Inflammatory macrophage treated with lipopolysaccharide for 4 hours (primary cell): ENCODE measurements at places on chromosomes 2 and 18.

DNA sequence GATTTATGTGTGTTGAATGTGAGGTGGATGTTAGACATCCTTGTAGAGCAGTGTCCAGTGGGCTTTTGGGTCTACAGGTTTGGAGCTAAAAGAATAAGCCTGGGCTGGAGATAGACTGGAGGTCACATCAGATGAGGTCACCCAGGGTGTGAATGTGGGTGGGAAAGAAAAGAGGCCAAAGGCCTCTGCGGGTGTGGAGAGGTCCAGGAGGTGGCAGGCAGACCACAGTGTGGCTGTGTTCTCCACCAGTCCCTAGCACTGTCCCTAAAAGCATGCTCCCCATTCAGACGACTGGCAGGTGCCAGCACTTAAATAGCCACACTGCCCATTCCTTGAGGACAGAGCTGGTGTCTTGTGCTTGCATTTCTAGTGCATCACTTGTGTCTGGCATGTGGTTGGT, 4.1 kb downstream of the ATG4B start:
- peak; percentile 46 for DNase-seq

DNA sequence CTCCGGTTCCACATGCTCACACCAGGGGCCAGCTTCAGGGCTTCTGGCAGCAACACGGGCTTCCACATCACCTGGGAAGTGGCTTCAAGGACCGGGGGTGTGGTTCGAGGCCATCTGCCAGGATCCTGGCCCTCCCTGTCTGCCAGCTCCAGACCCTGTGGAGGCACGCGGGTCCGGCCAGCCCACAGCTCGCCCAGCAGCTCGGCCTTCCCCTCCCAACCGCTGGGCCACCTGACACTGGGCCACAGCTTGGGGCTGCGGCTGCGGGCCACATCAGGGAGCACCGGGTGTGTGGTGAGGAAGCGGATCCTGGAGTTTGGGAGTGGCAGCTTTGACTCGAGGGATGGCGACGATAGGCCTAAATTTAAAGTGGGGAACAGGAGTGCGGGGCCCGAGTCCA, 7.0 kb downstream of the C2orf81 start:
- DNase-seq: no peak

DNA sequence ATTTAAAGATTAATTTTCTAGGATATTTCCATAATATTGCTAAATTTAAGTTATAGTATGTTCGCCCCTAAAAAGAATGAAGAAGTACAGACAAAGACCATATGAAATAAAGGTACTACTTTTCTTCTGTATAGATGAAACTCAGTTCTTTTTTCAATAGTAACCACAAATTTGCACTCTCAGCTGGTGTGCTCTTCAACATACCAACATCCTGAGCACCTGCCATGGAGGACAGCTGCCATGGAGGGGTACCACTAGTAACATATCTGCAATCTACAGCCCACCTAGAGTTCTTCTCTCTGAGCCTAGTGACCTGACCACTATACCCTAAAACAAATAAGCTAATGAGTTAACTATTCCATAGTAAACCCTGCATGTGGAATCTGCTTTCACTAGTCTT, 36.8 kb upstream of the ERCC3 start:
- DNase-seq: no peak

DNA sequence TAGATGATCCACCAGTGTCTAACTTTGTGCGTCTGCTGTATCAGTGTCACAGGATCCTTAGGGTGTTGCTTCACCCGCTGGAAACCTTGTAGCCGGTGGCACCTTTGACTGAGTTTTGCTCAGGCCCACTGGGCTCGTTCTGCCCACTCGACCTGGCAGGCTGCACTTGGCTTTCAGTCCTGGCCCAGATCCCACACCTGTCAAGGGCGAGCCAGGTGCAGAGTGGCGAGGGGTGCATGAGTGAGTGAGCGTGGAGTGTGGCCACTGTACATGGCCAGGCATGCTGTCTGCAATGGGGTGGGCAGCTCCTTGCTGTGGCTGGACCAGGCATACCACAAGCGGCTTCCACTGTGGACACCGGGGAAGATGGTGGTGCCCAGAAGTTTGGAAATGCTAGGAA, 179.0 kb downstream of the FAM210A start:
- DNase-seq: no peak

DNA sequence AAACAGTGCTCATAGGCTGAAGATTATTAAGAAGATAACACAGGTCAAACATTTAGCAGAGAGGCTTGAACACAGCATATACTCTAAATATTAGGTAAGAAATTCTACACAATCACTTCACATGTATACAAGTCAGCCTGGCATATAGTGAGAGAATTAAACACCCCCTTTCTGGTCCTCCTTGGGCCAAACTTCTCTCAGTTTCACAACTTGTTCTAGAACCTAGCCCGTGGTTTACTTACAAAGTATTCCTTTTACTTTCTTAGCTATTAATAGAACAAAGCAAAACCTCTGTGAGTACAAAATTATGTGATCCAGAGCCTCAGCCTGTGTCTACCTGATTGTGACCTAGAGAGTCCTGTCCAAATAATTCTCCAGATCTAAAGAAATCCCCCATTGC, 562.8 kb downstream of the TNS1 start:
- DNase-seq: no peak

- DNase-seq: no peak
Observed at GRCh38 chr2:28378679-28379584, 13.7 kb upstream of the FOSL2 start.
